H1 (cell line): ENCODE measurements at places on chromosomes 12 and 14.

DNA sequence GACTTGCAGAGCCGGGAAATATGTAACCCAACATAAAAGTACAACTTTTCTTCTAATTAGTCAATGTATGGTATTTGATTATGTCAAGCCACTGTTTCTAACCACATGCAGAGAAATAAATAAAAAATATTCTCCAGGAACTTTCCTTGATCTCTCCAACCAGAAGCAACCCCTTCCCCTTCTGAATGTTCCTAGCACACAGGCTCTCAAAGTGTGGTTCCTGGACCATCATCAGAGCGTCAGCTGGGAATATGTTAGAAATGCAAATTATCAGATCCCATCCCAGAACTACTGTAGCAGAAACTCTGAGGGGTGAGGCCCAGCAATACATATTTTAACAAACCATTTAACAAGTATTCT lies 21.0 kb upstream of the ITPR2 start:
- DNase-seq = no peak

DNA sequence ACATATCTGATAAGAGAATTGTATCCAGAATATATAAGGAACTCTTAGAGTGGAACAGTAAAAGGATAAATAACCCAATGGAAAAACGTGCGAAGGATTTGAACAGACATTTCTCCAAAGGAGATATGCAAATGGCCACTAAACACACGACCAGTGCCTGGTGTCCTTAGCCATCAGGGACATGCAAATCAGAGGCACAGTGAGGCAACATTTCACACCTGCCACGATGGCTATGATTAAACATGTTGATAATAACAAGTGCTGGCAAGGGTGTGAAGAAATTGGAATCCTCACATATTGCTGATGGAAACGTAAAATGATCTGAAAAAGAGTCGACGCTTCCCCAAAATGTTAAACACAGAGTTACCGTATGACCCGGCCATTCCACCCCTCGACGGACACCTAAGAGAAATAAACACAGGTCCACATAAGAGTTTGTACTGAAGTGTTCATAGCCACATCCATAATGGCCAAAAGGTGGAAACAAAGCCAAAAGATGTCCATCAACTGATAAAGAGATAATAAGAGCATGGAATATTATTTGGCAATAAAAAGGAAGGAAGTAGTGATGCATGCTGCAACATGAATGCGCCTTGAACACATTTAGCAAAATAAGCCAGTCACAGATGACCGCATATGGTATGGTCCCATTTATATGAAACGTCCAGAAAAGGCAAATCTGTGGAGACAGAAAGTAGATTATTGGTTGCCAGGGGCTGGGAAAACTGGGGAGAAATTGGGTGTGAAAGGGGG lies 6.3 kb upstream of the TMEM121 start:
- DNase-seq = no peak

- no peak for DNase-seq
Observed at GRCh38 chr12:112130441-112130998, 5.2 kb downstream of the TRAFD1 start.

DNA sequence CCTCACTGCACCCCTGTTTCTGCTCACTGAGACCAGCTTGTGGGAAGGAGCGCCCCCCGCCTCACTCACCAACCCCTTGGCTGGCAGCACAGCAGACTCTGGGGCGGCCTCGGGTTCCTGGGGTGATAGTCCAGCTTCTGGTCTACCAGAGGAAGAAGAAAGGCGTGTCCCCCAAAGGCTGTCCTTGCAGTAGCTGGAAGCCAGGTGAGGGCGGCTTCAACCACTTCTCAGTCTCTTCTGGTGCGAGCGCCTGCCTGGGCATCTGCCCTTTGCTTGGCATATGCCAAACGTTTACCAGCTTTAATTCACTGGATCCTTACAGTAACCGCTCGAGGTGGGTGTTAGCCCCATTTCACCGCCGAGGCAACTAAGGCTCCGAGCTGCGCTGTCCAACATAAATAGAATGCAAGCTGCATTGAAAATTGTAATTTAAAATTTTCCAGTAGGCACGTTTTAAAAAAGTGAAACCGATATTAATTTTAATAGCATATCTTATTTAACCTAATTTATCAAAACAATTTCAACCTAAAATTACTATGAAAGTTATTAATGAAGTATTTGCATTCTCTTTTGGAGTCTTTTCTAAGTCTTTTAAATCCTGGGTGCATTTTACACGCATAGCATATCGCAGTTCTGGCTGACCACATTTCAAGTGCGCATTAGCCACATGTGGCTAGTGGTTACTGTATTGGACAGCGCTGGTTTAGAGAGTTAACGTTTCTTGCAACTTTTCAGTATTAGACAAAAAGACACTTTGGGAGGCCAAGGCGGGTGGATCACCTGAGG lies 872 bp downstream of the FAM177A1 start:
- DNase-seq = no peak

- no peak for DNase-seq
Observed at GRCh38 chr14:82190742-82191141, 657.1 kb upstream of the SEL1L start.

- no peak for DNase-seq
Observed at GRCh38 chr12:43277651-43278540, 274.1 kb downstream of the ADAMTS20 start.

DNA sequence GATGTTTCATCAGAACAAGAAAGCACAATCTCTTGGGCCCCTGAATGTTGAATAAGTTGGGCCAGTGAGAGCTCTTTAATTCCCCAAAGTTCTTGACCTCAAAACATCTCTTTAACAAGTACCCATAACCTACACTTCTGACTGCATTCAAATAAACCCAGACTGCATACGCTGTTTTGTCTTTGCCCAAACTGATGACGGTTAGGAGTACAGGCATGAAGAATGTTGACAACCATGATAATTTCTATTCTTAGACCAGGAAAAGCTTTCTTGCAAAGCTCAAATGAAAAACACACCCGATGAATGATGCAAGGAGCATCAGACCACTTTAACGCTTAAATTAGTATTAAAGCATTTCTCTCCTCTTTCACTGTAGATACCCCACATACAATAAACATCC lies 11.7 kb upstream of the RAB3IP start:
- DNase-seq = no peak

DNA sequence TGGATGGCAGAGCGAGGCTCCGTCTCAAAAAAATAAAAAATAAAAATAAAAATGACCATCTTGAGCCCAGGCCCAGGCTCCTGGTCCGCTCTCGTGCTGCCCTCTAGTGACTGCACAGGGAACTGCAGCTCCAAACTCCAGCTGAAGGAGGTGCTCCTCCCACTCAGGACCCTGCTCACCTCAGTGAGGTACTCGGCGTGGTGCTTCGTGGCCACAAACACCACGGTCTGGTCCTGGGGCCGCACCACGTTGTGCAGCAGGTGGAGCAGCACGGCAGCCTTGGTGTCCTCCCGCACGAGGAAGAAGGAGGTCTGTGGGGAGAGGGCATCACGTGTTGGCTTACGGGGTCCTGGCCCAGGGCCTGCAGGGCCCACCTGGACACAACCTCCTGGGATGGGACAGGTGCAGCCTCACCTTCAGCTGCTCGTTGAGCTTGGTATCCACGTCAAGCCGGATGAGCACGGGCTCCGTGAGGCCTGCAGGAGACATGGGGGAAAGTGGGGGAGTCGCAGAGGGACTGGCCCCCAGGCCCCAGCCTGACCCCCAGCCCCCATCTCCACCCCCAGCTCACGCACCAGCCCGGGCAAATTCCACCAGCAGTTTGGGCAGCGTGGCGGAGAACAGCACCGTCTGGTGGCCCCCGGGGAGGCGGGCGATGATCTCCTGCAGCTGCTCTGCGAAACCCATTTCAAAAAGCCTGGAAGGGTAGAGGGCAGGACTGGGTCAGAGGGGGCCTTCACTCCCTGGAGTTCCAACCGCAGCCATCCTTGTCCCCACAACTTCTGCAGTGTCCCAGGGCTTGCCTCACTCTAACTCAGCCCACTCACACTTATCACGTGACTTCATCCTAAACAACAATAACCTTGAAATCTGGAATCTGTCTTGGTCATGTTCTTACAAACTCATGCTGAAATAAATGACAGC lies 10.6 kb downstream of the DDX54 start:
- peak; percentile 96 for DNase-seq

GRCh38 chr14:77151245-77151644 lies 9.7 kb upstream of the ZDHHC22 start:
- DNase-seq = peak; percentile 84

- no peak for DNase-seq
Observed at GRCh38 chr14:106823552-106823951, 1297.2 kb downstream of the TMEM121 start.

DNA sequence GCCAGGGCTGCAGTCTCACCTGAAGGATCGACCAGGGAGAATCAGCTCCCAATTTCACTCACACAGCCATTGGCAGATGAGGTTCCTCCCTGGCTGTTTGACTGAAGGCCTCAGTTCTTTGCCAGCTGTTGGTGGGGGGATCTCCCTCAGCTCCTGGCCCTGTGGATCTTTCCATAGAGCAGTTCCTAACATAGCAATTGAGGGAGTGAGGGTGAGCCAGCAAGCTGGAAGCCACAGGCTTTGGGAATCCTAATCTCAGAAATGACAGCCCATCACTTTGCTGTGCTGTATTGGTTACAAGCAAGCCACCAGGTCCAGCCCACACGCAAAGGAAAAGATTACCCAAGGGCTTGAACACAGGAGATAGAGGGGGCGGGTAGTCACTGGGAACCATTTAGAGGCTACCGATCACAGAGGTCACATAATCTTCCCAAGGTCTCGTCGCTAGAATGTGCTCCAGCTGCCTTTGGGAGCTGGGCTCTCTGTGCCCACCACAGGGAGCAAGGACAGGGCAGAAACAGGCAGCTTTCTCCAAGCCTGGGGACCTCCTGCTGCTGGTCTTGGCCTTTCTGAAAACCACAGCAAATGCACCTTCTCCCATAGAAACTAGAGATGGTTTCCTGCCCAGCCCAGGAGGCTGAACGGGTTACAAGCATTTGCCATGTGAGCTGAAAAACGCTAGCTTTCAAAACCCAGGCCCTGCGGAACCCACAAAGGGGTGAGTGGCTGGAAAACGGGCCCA lies 4.6 kb upstream of the OTUB2 start:
- no peak for DNase-seq

- no peak for DNase-seq
Observed at GRCh38 chr12:52848661-52849255, at the start of gene KRT78. Gene KRT78, minus strand, starts transcription at chr12:52848994. Its CDS starts 64 bp downstream, at chr12:52848930.

DNA sequence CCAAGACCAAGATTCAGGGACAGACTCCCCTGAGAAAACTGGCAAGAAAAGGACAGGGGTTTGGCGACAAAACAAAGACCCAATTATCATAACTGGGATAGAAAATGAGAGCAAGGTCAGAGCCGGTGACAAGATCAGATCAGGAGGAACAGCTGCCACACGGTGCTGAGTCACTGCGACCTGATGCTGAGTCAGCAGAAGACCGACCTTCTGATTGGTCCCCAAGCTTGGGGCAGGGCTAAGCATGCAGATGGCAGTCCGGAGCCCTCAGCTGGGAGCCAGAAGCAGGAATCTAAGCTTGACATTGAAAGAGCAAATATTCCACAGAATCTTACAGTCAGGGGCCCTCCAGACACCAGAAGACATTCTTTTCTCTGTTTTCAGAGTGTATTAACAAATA lies 19.1 kb upstream of the ARMH4 start:
- DNase-seq = peak; percentile 83

DNA sequence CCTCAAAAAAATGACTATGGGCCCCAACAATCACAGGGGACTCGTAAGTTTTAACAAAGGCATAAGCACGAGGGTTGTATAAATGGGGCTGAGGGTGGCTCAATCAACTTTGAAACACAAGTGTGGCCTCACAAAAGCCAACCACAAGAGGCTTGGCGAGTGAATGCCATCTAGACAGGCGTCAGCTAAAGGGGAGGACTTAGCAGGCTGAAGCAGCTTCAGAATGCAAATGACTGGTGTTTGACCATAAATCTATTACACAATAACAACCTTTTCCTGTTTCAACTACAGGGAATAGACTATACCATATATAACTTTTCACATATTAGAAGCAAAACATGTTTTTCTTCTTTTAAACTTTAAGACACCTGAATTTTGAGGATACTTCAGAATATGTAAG lies 777.9 kb downstream of the FSCB start:
- no peak for DNase-seq

- DNase-seq = no peak
Observed at GRCh38 chr14:89067293-89067972, 243.0 kb downstream of the TTC8 start.

DNA sequence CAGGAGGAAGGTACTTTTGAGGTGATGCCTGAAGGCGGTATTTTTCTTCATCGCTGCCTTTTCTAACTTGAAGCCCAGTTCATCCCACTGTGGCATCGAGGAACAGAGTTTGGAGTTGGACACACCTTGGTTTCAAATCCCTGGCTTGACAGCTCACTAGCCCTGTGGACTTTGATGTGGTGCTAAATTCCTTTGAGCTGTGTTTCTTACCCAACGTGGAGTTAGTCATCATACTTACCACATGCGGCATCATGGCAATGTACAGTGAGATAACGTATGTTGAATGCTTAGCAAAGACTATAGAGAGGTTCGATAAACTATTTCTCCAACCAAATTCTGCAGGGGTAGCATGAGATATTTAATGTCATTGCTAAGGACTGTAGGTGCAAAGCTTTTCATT lies 3.4 kb downstream of the PLEKHG3 start:
- DNase-seq = no peak

- peak; percentile 49 for DNase-seq
Observed at GRCh38 chr12:48852734-48853688, 1.0 kb upstream of the DDX23 start.
